NCI-H1694 treated with DMSO at 0.1 percent for 48 hours (cell line): ENCODE measurements at places on chromosomes 13 and 19.

- DNase-seq: no peak
Measured at GRCh38 chr19:14059093-14059480, 2.8 kb downstream of the PALM3 start.

- DNase-seq: no peak
Measured at GRCh38 chr19:49889687-49890348, 6.9 kb downstream of the IL4I1 start.

- no peak for DNase-seq
Measured at GRCh38 chr13:66040506-66040905, 1189.6 kb downstream of the PCDH9 start.

DNA sequence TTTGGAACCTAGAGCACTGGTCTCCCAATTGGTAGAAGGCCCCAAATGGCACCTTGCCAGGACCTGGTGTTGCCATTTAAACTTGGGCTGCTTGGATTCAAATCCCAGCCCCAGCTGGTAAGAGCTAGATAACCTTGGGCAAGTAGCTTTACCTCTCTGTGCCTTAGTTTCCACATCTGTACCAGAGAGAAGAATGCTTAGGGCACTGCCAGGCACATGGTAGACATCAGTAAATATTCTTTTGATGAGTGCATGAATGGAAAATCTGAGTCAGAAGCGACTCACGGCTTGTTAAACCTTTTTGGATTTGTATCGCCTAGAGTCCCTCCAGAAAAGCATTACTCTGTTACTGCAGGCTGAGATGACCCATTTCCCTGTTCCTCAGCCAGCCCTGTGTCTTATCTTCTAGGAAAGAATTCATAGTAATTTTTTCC, 90.9 kb downstream of the SIPA1L3 start:
- DNase-seq: no peak

GRCh38 chr13:41019578-41020347, 647 bp upstream of the ELF1 start:
- DNase-seq: no peak

DNA sequence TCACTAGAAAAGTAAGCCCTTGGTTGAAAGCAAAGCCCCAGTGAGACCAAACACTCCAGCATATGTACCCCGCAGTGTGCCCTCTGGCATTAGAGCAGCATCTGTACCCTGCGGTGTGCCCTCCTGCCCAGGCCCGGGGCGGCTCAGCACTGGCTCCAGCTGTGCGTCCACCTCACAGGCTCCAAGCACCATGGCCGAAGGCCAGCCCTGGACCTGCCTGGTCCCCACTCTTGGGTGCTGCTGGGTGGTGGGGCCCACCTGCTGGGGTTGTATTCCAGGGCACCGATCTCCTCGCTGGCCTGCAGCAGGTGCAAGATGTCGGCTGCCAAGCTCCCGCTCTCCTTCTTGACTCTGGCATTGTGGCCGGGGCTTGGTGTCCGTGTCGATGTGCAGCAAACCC, 230.2 kb downstream of the TUBA3C start:
- DNase-seq: no peak

DNA sequence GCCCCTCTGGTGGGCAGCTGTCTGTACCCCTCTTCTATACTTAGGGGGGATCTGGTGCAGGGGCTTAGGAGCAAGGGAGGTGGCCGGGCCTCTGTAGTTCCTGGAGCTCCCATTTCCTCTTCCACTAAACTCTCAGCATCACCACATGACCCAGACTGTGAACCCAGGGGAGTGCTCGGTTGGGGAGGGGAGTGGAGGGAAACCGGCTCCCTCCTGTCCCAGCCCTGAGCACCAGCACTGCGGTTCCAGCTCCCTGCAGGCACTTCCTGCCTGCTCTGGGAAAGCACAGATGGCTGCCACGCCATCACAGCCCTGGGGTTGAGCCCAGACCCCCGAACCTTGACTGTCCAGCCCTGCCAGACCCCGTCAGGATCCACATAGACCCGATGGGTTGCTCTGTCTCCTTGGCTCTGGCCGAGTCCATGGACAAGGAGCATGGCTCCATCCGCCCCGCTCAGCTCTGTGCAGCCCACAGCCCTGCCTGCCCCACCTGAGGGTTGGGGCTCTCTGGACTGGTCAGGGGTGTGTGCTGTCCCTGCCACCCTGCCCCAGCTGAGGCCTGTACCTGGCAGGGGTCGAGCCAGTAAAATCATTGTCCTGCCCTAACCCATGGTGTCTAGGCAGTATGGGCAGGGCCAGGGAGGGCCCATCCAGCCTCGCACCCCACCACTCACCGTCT, 36.0 kb upstream of the SLC7A10 start:
- DNase-seq: no peak

- peak; percentile 49 for DNase-seq
Measured at GRCh38 chr13:72255908-72256307, 388.9 kb upstream of the DACH1 start.

DNA sequence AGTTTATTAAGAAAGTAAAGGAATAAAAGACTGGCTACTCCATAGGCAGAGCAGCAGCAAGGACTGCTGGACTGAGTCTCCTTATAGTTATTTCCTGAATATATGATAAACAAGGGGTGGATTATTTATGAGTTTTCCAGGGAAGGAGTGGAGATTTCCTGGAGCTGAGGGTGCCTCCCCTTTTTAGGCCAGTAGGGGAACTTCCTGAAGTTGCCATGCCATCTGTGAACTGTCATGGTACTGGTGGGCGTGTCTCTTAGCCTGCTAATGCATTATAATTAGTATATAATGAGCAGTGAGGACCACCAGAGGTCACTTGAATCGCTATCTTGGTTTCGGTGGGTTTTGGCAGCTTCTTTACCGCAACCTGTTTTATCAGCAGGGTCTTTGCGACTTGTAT, 13.5 kb downstream of the ZSCAN5A start:
- no peak for DNase-seq

DNA sequence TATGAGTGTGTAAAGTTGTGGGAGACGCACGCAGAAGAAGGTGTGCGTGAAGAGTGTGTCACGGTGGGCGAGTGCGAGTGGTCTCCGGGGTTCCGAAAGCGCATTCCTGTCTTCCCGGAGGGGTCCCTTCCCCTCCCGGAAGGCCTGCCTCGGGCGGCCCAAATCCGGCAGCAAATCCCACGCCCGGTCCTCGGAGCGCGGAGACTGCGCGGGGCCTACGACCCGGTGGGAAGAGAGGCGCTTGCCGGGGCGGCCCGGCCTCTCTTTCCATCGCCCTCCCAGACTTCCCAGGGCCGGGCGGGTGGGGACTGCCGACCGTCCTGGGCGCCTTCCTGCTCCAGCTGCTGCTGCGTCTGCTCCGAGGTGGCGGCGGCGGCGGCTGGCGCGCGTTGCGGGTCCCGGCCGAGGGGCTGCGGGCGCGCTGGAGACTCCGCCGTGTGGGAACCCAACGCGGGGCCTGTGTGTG, 2.1 kb downstream of the ZIC5 start:
- DNase-seq: no peak

- DNase-seq: no peak
Measured at GRCh38 chr19:18698321-18699167, 15.1 kb downstream of the CRTC1 start.

GRCh38 chr19:17333611-17334413, 843 bp downstream of the ANO8 start:
- DNase-seq: no peak

DNA sequence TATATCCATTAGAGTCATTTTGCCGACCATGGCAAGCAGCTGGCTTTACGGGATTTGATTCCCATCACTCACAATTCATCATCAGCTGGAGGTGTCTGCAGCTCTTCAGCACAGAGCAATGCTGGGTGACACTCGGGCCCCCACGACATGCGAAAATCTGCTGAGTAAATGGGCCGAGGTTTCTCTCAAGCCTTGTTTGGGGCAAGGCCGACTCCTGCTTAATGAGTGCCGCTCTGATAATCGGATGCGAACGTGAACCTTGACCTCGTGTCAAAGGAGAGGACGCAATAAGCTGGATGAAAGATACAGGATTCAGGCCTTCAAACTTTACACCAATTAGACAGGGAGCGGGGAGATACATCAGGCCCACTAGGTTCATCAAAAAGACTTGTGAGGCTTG, 65.2 kb downstream of the GGACT start:
- DNase-seq: peak; percentile 92

GRCh38 chr19:1172353-1173158, 1.5 kb downstream of the SBNO2 start:
- peak; percentile 5 for DNase-seq

GRCh38 chr19:46217476-46217875, 12.1 kb upstream of the IGFL1 start:
- DNase-seq: no peak

DNA sequence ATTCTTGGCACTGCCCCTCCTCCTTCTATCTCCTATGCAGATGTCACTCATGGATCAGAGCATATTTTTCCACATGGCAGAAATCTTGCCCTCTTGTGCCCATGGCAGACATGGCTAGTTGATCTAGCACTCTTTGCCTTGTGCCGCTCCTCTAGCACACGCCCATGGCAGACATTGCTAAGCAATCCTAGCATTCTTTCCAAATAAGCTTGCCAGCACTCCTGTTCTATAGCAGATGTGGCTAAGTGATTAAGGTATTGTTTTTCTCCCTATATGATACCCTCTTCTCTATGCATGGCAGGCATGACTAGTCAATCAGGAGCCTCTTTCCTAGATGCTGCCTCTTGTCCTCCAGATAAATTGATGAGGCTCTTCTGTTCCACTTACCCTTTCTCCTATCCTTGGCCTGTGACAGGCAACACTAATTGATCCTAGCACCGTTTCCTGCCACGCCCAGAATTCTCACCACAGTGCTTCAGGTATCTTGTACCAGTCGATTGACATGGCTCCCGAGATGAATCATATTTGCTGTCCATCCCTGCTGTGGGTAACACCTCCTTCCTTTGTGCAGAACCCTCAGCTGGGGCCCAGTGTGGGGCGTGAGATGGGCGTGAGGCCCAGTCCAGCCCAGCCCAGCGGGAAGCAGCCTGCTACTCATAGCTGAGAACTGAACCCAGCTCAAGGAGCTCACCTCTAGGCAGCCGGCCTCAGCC, 26.9 kb downstream of the TMED1 start:
- DNase-seq: no peak

- DNase-seq: no peak
Measured at GRCh38 chr13:77980592-77980991, 62.0 kb upstream of the EDNRB start.

DNA sequence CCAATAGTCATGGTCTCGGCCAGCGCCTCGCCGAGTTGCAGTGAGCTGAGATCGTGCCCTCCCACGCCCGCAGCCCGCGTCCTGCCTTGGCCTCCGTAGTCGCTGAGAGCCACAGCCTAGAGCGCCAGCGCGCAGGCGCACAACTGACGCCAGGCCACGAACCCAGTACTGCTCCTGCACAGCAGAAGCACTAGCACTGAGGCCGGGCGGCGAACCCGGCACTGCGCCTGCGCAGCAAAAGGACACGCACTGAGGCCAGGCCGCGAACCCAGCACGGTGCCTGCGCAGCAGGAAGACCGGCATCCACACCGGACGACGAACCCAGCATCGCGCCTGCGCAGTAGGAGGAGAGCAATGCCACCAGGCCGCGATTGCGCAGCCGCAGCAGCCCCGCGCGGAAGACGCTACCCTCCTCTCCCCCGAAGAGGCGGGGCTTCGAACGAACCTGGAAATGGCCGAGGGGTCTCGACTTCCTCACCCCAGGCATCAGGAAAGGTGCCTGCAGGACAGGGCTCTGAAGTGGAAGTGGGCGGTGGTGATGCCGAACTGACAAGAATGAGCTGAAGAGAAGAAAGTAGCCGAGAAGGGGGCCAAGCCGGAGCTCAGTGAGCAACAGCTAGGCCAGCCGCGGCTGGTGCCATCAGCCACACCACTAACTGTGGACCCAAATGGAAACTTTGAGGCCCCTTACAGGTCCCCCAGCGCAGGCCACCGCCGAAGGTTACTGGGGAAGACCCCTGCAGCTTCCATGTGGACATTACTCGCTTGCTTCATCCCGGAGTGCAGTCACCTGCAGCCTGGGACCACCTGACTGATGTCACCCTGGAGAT, 7.5 kb downstream of the F10 start:
- DNase-seq: no peak

- no peak for DNase-seq
Measured at GRCh38 chr19:35842666-35843272, 9.5 kb downstream of the NPHS1 start.

GRCh38 chr13:41614671-41615527, 157.5 kb downstream of the RGCC start:
- no peak for DNase-seq

- DNase-seq: no peak
Measured at GRCh38 chr13:100563779-100564178, 24.8 kb downstream of the GGACT start.

DNA sequence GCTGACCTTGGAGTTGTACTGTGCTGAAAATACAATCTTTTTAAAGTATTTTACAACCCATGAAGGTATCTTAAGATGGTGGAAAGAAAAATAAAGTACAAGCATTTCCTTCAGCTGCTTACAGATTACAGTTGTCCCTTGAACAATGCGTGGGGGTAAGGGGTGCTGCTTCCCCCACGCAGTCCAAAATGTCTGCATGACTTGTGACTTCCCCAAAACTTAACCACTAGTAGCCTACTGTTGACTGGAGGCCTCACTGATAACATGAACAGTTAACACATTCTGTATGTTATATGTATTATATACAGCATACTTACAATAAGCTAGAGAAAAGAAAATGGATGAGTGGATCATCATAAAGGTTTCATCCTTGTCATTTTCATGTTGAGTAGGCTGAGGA, 45.3 kb upstream of the ZNF599 start:
- DNase-seq: no peak

GRCh38 chr13:44822291-44822690, 167.0 kb downstream of the NUFIP1 start:
- no peak for DNase-seq

GRCh38 chr13:99659226-99659625, 158.0 kb downstream of the TM9SF2 start:
- no peak for DNase-seq

DNA sequence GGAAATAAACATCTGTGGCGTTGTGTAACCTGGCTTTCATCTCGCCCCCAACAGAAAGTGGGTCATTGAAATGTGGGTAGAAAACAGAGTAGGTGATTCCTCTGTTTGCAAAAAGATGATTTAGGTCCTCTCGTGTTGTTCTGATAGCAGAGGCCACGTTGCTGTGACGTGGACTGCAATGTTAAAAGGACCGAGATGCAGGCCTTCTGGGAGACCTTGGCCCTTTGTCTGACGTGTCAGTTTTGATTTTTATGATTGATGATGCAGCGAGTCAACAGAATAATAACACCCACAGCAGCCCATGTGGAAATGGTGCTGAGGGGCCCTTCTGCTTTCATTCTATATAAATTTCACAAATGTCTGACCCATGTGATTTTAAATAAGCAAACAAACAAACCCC, 68.9 kb downstream of the FGF9 start:
- DNase-seq: no peak
